C1 segment of cervical spinal cord (tissue), 14 donors: ENCODE measurements at places on chromosomes 5 and 9.
A peak's percentile ranks its signal among the peaks of the same experiment; 100 is the strongest.

GRCh38 chr9:82363198-82363597, 374.6 kb downstream of the SPATA31D1 start:
- no peak for DNase-seq

GRCh38 chr5:38929838-38930237, 84.0 kb downstream of the OSMR start:
- no peak for DNase-seq

DNA sequence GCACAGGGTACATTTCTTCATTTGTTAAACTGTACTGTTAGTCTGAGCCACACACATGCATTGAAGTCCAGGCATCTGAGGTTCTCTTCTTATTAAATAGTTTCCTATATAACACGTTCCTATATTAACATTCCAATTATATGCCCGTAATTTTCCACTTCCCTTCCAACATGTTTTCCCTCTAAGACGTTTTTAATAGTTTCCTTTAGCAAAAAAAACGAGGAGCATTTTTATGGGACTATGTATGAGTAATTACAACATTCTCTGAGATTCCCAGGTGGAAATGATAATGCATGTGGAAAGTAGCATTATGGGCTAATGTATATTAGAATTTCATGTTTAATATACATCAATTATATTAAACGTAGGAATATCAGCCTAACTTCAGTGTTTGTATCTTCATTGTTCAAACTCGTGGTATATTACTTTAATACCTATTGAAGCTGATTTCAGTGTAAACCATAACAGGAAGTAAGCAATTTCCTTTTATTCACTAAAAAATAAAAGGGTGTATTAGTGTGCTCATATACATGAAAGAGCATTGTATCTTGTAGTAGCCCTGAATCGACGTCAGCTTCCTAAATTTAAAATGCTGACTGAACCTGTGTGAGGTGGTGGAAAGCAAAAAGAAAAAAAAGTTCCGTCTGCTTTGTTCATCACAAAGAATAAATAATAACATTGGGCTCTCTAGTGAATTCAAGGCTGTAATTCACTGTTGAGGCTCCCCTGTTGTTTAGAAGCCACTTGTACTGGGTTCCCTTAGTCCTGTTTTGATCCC, 11.3 kb downstream of the SMARCA2 start:
- no peak for DNase-seq

DNA sequence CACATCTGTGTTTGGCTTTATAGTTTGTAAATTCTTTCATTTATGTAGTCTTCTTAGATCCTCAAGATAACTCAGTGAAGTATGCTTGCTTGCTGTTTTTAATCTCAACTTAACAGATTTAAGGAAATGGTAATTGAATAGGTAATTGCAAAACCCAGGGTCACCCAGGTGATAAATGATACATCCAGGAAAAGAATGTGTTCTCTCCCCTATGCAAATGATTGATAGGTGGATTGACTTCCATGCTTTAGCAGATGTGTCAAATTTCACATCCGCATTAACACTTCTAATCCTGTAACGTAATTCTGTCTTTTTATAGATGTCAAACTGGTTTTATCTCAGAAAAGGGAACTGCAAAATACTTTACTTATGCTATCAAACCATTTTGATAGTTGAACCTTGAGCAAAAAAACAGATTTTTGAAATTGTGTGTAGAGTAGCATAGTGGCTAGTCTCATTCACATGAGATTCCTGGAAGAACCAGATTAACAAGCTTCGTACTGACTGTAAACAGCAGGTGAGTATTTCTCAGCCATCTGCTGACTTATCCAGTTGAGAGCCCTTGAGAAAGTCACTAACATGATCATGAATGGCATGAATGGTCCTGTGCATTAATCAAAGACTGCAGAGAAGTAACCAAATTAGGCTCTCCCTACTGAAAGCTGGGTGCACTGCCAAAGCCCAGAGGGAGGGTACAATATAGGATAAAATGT, 86.7 kb upstream of the PAM start:
- DNase-seq: no peak

DNA sequence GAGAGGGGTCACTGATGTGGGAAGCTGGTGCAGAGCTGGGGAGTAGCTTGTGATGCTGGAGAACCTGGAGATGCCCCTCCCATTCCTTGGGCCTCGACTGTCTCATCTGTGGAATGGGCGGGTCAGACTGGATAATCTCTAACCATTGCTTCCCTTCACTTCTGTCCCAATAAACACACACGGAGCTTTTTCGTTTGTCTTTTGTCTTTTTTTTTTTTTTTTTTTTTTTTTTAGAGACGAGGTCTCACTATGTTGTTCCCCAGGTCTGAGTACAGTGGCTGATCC, 36.5 kb downstream of the ALG2 start:
- DNase-seq: no peak

GRCh38 chr9:98147582-98147981, 28.6 kb upstream of the TRIM14 start:
- DNase-seq: no peak

- DNase-seq: no peak
Measured at GRCh38 chr5:121108725-121109124, 644.6 kb downstream of the PRR16 start.

DNA sequence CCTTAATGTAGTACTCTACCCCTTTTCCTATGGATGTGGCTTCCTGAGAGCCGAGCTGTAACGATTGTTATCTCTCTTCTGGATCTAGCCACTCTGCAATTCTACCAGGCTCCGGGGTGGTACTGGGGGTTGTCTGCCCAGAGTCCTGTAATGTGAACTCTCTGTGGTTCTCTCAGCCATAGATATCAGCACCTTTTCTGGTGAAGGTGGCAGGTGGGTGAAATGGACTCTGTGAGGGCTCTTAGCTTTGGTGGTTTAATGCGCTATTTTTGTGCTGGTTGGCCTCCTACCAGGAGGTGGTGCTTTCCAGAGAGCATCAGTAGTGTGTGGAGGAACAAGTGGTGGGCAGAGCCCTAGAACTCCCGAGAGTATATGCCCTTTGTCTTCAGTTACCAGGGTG, 122.1 kb downstream of the GABRG2 start:
- no peak for DNase-seq

DNA sequence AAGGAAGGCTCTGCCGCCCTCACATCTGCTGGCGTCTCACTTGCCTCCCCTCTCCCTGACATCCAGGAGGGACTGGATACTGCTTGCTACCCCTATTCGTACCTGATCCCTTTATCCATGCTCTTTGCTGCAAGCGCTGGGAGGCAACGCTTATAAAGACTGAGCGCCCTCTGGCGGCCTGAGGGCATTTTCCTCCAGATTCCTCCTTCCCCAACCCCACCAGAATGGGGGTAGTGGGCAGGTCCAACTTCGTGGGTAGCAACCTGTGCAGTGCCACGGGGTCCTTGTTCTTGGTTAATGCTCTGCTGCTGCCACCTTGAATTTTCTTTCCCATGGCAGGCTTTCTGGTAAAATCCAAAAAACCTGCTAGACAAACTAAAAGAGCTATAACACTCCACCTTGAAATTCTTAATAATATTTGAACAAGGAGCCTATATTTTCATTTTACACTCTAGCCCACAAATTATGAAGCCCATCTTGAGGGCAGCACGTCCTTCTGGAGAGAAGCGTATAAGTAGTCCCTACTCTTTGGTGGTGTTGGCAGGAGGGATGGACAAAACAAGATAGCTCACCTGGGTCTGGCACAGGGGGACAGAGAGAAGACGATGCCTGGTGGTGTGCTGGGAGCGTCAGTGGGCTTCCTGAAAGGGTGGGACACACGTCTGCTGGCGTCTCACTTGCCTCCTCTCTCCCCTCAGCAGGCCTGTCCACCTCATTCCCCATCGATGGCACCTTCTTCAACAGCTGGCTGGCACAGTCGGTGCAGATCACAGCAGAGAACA, 52.5 kb downstream of the JADE2 start:
- DNase-seq: peak; percentile 43

DNA sequence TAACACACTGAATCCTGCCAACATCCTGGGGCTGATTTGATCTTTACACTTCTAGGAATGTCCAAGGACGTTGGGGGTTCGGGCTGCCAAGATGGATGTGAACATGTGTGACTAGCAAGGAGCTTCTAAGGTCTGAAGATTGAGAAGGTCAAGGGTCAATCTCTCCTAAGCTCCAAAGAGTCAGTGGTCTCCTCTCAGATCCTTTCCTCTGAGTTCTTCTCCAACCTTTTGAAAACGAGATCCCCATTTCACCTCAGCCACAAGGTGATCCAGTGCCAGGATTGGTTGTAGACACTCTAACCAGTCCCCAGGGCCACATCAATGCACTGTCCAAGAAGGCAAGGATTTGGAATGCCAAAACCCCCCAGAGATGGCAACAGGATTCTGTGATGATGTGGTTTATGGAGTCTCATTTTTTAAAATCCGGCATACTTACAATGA, 266.8 kb downstream of the NDUFS4 start:
- DNase-seq: no peak

DNA sequence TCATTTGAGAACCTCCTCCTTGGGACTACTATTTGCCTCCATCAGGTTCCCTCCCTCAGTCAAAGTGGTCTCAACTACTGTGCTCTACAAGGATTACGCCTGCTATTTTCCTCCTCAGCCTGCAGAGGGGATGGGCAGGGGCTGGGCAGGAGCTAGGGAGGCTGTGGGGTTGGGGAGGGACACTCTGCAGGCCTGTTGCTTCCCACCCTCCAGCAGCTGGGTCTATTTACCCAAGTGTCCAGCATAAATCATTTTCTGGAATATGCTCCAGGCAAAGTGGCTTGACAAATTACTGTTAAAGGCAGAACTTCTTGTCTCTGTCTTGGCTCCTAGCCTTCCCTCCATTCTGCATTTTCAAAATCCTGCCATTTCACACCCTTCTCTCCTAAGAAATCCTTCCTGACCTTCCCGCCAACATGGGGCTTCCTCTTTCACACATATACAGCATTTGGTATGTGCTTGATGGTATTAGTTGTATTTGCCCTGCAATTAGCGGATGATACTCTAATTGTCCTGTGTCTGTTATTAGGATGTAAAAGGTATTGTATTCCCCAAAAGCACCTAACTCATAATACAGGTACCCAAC, 106.7 kb downstream of the EFNA5 start:
- DNase-seq: no peak

DNA sequence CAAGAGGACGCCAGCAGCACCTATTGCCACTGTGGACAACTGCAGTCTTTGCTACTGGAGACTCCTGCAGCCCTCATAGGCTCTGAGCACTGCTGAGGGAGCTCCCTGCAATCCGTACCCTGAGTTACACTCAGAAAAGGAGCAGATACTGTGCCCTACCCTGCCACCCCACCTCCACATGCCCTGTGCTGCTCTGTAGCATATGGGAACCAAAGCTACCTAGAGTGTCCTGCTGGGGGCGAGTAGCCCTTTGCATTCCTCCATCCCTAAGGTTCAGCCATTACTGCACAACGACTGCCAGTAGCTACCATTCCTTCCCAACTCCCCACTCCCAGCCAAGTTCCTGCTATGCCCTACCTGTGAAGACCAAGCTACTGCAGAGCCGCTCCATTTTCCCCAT, 90.2 kb upstream of the SNCAIP start:
- no peak for DNase-seq

GRCh38 chr5:55104036-55104772, 1.8 kb downstream of the GZMA start:
- no peak for DNase-seq

DNA sequence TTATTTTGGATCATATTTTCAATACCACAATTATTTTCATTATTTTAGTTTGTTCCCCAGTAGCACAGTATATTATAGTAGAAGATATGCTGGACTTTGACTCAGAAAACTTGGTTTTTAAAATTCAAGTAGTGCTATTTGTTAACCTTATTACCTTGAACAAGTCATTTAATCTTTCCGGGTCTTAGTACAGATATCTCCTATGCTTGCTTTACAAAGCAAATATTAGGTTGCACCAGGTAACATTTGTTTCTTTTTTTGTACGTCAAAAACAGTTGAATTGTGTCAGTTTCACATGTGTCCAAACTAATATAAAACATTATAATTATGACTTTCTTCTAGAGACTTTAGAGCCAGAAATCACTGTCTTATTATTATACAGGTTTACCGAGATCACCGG, 338.1 kb downstream of the ARL15 start:
- DNase-seq: no peak

GRCh38 chr9:129901993-129902739, 66.9 kb downstream of the USP20 start:
- DNase-seq: no peak

DNA sequence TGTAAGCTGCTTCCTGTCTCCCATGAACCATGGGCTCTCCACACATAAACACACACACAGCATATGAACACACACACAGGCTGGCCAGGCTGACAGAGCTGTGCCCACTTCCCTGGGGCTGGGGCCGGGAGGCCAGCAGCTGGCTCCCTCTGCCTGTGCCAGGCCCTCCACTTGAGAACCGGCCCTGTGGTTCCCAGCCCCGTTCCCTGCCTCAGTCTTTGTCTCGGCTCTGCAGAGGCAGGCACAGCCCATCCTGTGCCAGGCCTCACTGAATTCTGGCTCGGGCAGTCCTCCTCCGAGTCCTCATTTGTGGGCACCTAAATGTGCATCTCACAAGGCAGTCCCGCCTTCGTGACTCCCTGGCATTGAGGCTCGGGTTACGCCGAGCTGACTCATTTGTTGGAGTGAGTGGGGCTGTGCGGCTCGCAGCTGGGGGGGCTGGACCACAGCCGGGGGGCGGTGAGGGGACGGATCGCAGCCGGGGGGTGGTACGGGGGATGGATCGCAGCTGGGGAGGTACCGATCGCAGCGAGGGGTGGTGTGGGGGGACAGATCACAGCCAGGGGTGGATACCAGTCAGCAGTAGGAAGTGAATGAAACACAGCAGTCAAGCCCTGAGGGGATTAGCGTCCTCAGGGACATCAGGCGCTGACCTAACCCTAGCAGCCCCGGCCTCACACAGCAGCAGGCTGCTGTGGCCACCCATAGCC, 72.3 kb downstream of the PSMB7 start:
- peak; percentile 23 for DNase-seq

GRCh38 chr5:177483994-177484901, 10.8 kb upstream of the DBN1 start:
- no peak for DNase-seq

- no peak for DNase-seq
Measured at GRCh38 chr5:170006021-170006420, 25.7 kb upstream of the INSYN2B start.

DNA sequence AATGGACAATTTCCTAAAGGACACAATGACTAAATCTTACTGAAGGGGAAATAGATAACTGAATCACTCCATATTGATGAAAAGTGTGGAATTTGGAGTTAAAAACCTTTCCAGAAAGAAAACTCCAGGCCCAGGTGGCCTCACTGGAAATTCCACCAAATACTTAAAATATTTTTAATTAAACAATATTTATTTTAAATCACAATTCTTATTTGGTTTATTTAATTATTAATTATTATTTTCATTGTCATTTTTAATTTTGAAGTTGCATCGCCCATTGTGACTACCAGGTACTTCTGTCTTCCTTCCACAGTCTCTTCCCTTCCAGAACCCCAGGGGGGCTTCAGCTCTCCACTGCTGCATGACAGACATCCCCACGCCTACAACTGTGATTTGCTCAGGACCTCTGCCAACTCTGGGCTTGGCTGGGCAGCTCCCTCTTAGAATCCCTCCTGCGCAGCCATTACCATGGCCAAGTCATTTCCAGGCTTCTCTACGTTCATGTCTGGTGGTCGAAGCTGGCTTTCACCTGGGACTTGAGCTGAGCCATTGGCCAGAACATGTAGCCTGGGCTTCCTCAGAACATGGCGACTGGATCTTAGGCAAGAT, 16.4 kb upstream of the GADD45G start:
- DNase-seq: no peak
